ENCODE measurements at places on chromosomes 4 and X.

DNA sequence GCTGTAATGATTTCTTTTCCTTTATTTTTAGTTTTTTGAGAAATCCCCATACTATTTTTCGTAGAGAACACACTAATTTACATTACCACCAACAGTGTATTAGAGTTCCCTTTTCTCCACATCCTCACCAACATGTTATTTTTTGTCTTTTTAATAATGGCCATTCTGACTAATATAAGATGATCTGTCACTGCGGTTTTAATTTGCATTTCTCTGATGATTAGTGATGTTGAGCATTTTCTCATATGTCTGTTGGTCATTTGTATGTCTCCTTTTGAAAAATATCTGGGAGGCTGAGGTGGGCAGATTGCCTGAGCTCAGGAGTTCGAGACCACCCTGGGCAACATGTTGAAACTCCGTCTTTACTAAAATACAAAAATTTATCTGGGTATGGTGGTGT lies 30.2 kb downstream of the SPINK2 start:
- no peak for DNase-seq

- no peak for DNase-seq
Observed at GRCh38 chr4:175435381-175435783, 376.7 kb downstream of the GPM6A start.

DNA sequence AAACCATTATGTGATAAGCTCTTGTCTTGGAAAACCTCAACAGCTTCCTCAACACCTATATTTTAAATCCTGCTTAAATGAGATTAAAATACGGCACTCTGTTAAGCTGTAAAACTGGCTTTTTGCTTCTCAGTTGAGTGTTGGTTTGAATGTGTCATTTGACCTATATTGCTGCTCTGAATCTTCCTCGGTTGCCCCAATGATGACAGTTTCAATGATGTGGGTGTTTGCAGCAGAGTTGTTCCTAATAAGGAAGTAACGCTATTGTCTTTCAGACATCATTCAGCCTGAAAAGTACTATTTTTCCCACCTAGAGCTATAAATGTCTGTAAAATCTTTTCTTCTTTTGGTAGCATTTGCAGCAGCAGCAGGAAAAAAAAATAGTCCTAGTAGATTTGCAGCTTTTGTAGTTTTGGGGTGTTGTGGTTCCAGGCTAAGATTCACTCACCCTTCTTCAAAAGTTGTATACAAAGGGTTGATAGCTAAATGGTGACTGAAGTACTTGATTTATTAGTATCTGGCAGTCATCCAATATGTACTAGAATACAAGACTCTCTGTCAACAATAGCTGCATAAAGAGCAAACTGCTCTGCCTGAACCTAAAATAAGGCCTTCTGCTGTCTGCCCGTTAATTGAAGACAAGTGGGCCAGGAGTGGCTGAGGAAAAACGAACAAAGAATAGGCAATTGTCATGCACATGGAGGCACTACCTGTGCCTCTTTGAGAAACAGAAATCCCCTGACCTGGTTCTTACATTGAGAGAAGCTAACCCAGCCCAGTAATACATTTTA lies 333.1 kb downstream of the IL1RAPL1 start:
- no peak for DNase-seq

DNA sequence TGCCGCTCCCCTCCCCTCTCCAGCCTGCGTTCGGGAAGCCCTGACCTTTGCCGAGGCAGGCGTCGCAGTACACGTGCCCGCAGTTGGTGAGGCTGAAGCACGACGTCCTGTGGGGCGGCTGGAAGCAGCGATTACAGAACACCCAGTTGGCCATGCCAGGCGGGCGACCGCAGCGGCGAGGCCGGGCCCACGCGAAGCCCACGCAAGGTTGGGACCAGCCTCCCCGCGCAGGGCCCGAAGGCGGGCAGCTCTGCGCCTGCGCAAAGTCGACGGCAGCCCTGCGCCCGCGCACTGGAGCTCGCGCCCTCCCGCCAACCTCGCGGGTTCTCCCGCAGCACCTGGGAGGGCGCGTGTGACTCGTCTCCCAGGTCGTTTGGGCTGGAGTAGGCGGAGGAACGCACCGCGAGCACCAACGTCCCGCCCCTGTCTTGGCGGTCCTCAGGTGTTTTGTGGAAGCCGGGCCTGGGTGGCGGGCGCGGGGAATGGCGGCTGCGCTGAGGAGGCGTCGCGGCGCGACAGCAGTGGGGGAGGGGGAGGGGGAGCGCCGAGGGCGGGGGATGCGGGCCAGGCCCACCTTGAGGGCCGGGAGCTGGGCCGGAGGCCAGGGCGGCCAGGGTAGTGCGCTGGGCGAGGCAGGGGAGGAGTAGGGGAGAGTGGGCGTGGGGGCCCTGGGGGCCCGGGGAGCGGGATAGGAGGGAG lies at the start of gene RNF212:
TSS of gene RNF212 (minus strand) at position 254 of the 699 bp plus-strand sequence. CDS start at position 154, 100 bp downstream.
- no peak for DNase-seq

DNA sequence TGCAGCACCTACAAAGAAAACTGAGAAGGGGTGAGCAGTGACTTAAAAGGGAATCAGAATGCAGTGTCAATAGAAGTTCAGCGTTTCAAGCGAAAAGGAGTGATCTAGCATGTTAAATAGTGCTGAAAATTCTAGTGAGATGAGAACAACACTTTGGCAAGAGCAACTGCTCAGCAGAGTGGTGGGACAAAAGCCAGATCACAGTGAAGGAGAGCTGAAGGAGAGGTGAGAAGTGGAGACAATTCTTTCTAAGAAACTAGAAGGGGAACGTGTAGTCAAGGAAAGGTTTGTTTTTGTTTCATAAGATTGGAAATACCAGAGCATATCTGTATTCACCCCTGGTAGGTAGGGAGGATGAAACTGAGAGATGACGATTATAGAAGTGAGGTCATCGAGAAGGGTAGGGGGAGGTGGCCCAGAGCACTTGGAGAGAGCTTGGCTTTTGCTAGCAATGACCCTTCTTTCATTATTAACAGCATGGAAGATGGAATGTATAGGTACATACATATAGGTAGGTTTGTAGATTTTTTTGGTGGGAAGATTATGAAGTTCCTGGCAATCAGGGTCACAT lies 33.7 kb downstream of the SRPX2 start:
- no peak for DNase-seq

DNA sequence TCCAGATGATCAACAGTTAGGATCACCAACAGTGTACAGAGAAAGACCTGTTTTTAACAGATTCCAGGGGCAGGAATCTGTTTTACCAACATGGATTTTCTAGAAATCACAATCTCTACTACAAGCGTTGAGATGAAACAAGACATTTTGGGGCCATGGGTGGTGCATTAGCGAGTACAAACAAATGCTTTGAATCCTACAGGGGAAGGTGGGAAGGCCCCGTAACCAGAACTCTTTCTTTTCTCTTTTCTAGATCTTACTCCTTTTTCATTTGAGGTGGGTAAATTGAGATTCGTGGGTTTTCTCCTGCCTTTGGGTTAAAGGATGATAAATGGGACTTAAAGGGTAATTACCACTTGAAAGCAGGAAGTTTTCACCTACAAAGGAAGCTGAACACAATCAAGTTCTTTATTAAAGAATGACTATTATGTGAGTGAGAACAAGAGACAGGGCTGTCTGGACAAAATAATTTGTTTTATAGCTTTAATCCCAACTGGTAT lies 189.9 kb upstream of the ANXA3 start:
- DNase-seq, result no peak

- peak; percentile 10 for DNase-seq
Observed at GRCh38 chrX:103789004-103789403, 12.4 kb downstream of the PLP1 start.

- DNase-seq, result no peak
Observed at GRCh38 chr4:155956461-155956860, 2.8 kb upstream of the CTSO start.

- DNase-seq, result no peak
Observed at GRCh38 chrX:23699636-23700194, 32.4 kb downstream of the PRDX4 start.

- DNase-seq, result peak; percentile 91
Observed at GRCh38 chrX:1578511-1579173, 12.8 kb upstream of the AKAP17A start.

- DNase-seq, result no peak
Observed at GRCh38 chrX:405149-405548, 18.4 kb upstream of the PPP2R3B start.

GRCh38 chr4:143625632-143626031 lies 74.8 kb downstream of the FREM3 start:
- no peak for DNase-seq

GRCh38 chr4:87100168-87100567 lies 120.2 kb downstream of the KLHL8 start:
- DNase-seq, result no peak

DNA sequence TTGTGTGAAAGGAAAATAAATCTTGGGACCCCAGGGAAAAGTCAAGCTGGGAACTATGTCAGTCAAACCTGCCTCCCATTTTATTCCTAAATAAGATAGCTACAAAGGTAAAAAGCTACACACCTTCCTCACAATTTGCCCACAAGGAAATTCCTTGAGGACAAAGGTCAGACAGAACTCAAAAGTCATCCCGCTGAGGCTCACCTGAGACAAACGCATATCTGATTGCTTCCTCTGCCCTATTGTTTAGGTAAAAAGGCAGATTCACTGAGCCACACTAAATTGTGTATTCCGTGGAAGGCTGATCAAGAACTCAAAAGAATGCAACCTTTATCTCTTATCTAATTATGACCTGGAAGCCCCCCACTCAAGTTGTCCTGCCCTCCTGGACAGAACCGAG lies 58.7 kb upstream of the MAML3 start:
- no peak for DNase-seq

- no peak for DNase-seq
Observed at GRCh38 chr4:164753873-164754488, at the start of gene SMIM31. SMIM31 (plus strand) TSS chr4:164754131; CDS start chr4:164770444, 16,313 bp downstream.

GRCh38 chrX:135433531-135434257 lies 11.9 kb downstream of the SMIM10L2A start:
- DNase-seq, result no peak

GRCh38 chrX:22073928-22074327 lies 41.8 kb downstream of the PHEX start:
- no peak for DNase-seq

DNA sequence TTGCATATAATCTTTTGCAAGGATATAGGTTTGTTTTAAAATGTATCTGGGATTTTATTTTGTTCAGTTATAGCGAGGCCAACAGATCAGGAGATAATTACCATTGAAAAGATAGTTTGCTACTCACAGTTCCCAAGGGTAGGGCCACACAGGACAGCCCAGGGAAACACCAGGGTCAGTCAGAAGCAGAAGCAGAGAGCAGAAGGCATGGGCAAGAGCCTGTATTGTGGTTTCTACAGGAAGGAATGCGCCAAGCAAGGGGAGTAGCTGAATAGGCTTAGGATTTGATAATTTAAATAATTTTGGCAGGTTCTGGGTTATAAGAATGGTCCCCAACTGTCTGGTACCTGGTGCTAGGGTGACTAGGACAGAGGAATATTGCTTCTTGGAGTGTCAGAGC lies 61.6 kb downstream of the SYNPO2 start:
- DNase-seq, result no peak

DNA sequence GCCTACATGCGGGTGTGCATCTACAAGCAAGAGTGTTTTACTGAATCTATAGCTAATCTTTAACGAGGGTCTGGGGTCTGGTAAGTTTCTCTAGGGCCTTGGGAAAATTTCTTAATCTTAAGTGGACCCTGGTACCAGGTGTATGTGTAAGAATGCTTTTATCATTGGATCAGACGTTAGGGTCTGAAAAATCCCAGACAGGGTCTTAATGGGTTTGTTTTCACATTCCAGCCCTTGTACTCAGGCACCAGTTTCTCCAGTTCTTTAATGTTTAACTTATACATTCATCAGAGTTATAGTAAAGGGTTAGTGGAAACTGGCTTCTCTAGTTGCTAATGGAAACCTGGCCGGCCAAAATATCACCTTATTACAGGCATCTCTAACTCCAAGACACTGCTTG lies 11.6 kb downstream of the MAGEB16 start:
- DNase-seq, result no peak

- DNase-seq, result no peak
Observed at GRCh38 chrX:124268099-124268498, 64.4 kb upstream of the TEX13D start.

DNA sequence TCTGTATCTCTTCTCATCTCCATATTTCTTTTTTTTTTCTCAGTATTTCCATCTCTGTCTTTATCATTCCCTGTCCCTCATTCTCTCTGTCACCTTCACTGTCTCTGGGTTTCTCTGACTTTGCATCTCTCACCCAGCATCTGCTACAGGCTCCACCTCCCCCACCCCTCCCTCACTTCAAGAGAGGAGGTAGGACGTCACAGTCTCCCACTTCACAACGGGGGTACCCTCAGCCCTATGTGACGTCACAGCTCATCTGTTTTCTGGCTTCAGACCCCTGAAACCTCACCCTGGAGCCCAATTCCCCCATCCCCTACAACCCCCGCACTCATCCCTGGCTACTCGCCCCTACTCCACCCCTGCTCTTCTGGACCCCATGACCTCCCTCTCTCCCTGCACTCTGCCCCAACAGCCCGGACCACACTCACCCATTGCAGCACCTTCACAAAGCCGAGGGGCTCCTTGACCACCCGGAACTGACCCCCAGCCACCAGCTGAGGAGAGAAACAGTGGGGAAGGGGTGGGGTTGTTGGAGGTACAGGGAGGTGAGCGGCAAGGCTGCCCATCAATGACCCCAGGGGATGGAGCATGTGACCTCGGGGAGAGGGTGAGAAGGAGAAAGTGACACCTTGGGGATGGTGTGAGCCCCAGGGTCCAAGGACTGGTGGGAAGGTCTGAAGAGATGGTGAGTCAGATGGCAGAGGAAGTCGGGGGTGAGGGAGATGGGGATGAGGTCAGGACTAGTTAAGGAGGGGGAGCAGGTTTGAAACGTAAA lies 1.3 kb downstream of the SYP start:
- DNase-seq, result no peak

DNA sequence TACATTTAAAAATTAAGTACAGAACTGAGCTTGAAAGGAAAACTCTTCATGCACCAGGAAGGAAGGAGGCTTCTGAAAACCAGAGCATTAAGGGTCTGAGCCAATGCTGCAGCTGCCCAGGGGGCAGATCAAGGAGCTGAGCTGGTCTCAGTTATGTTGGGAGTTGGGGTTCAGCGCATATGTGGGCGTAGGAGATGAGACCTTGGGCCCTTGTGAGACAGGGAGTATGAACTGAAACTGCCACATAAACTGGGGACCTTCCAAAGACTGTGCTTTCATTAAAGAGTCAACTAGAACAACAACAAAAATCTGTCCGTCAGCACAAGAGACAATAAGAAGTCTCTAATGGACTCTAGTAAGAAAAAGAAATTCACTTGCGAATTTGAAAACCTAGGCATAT lies 226.9 kb downstream of the STK32B start:
- DNase-seq, result no peak

DNA sequence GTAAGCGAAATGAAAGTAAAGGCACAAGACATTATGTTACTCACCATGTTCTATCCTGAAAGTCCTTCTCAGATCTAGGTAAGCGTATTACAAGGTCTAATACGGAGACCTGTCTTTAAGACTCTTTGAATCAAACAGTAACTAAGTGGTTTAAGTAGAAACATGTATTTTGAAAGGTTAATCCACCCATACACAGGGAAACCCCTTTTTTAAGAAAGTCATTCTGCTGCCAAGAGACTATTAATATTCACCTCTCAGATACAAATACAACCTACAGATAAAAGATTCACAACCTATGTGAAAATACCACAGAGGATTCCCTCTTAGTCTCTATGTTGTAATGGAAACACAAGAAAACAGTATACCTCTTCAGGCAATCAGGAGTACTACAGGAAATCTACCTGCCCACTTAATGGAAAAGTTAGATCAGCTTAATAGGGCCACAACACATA lies 63.2 kb upstream of the TNIP3 start:
- DNase-seq, result no peak

All from vagina (tissue), 2 donors.